ENCODE measurements at places on chromosomes 13 and 19.

DNA sequence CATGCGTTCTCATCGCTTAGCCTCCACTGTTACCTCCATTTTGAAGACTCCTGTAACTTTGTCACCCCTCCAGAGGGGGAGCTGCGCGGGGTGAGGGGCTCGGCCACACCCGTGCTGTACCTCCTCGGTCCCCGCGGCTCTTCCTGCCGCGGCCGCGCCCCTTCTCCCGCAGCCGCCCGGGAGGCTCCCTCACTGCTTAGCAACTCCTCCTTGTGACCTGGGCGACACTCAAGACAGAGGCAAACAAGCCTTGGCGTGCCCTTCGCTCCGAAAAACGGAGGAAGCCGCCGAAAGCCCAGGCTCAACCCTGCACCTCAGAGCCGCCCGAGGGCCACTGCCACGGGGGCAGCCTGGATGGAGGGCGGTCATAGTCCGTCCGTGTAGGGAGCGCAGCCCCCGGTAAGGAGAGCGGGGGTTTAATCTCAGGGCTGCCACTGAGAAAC is 494.3 kb downstream of the FOXO1 start:
- DNase-seq, result no peak

DNA sequence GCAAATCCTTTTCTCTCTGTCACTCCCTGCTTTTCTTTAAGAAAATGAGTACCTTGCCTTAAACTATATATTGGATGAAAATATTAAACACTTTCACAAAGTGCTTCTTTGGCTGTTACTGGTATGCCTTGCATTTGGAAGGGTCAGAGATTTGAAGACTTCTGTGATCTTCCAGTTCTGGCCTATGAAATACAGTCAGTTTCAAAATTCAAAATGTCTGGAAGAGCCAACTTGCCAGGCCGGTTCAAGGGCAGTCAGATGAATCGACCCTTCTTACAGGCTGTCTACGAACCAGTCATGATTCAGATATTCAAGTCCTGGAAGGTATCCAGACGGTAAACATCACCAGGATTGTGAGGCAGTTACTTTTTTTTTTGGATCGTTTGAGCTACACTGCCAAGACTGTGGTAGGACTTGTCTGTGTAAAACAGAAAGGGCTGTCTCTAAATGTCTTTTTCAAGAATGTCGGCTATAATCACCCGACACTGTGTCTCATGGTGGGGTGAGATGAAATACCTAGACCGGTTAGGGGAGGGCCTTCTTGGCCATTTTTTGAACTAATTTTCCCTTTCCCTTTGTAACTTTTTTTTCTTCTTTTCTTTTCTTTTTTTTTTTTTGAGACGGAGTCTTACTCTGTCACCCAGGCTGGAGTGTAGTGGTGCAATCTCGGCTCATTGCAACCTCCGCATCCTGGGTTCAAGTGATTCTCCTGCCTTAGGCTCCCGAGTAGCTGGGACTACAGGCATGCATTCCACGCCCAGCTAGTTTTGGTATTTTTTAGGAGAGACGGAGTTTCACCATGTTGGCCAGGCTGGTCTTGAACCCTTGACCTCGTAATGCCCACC is 11.2 kb downstream of the ACTN4 start:
- DNase-seq, result peak; percentile 87

DNA sequence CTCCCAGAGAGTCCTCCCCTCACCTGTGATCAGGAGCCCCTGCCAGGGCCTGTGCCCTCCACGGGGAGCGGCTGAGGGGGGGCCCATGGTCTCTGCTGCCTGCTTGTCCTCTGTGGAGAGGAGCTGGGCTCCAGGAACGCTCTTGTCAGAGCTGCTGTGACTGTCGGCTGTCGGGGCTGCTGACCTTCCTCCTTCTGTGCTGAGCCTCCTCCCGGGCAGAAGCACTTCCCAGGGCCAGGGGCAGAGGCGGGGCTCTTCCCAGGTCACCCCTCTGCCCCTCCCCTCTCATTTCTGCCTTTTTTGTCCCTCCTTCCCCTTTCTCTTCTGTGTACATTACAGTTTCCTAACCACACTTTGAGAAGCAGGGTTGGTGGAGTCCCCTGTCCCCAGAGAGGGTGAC is at the start of gene CEACAM4:
CEACAM4 (minus strand) TSS at position 198 of the 400 bp plus-strand sequence; CDS start at position 87, 111 bp downstream.
- no peak for DNase-seq

DNA sequence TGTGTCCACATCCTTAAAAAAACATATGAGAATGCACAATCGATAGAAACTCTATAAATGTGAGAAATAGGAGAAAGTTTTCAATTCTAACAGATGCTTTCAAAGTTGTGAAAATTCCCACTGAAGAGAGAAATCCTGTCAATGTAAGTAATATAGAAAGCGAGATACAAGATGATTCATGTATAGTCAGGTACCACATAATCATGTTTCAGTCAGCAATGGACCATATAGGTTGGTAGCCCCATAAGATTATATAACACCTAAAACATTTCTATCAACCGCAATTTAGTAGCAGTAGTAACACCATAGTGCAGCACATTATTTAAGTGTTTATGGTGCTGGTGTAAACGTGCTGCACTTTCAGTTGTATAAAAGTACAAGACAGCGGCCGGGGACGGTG is 18.5 kb downstream of the ZNF791 start:
- no peak for DNase-seq

- DNase-seq, result no peak
These were observed 2.3 kb upstream of the ZNRF4 start for GRCh38 chr19:5452594-5453565.

All from renal pelvis (tissue), 12 donors.